ENCODE measurements at places on chromosomes 5 and 9.

DNA sequence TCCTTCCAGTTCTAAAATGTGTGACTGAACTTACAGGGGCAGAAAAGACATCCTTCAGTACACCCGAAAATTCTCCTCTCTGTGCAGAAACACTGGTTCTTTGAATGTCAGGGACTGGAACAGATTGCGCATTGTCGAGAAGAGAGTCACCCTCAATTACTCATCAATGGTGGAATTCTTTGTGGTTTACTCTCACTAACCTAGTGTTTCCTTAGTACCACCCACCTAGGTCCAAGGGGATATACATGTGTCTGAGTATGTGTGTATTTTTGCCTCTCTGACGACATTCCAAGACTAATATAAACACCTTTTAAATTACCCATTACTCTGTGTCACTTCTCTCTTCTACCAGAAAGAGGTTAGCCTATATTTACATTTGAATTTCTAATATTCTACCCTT is 660.8 kb downstream of the TLE1 start:
- no peak for DNase-seq

- DNase-seq = no peak
Observed at GRCh38 chr9:137301081-137301947, 757 bp downstream of the NRARP start.

- DNase-seq = no peak
Observed at GRCh38 chr5:123610665-123611405, 98.9 kb downstream of the CSNK1G3 start.

DNA sequence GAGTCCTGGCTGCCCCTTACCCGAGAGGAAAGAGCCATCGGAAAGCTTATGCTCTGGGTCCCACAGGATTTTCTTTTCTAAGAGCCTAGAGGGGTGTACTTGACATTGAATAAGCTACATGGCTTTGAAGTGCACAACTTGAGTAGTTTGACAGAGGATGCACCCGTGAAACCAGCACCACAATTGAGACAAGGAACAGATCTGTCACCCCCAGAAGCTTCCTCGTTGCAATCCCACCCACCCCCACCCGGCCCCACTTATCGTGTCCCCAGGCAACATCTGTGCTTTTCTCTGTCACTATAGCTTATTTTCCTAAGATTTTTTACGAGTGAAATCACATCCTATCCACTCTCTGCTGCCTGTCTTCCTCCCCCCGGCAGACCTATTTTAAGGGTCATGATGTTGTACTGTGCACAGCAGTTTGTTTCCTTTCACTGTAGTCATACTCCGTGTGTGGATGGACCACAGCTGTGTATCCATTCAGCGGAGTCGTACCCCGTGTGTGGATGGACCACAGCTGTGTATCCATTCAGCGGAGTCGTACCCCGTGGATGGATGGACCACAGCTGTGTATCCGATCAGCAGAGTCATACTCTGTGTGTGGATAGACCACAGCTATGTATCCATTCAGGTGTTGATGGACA is 8.8 kb upstream of the FCN2 start:
- no peak for DNase-seq

DNA sequence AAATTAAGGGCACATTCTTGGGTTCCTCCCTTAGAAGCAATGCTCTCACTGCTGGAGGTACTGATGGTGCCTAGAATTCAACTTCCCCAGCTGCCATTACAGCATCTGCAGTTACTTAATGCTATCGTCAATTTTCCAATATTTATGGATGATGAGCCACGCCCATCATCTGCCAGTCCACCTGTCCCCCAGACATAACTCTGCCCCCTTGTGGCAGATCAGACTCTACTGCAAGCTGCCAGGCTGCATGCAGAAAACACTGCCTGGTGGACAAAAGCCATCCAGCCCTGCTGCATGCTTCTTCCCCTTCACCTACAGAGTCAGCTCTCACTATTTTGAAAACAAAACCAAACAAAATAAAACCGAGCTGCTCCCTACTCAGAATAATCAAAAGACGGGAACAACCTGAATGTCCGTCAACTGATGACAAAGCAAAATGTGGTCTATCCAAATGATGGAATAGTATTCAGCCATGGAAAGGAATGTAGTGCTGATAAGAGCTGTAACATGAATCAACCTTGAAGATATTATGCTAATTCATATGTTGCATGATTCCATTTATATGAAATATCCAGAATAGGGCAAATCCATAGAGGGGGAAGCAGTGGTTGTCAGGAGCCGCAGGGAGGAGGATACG is 66.4 kb downstream of the RETREG1 start:
- no peak for DNase-seq

DNA sequence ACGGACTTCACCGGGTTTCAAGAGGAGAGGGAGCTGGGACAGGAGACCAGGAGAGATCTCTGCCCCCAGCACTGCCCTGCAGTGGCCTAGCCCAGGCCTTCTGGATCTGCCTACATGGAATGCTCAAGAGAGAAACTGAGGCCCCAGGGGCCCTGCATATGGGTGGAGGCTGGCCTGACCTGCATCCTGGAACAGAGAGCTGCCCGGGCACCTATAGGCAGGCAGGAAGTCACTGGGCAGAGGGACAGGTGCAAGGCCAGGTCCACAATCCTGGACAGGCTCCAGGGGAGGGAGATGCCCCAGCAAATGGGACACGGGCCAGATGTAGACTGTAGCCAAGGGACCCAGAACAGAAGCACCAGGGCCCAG is 98.5 kb upstream of the RUFY1 start:
- DNase-seq = no peak

Measured in stimulated activated CD8-positive, alpha-beta memory T cell treated with anti-CD3 and anti-CD28 coated beads, Interleukin-2, amount 100 ng/mL, for 1 hour (primary cell).